ENCODE measurements at places on chromosomes 7 and 10. TPM values are rescaled to one million over a fixed set of nuclear protein-coding genes. Genes with fewer than 3 reads are reported as not detected.

GRCh38 chr10:10911471-10911921 lies 106.2 kb upstream of the CELF2 start:
- peak; percentile 89 for DNase-seq

DNA sequence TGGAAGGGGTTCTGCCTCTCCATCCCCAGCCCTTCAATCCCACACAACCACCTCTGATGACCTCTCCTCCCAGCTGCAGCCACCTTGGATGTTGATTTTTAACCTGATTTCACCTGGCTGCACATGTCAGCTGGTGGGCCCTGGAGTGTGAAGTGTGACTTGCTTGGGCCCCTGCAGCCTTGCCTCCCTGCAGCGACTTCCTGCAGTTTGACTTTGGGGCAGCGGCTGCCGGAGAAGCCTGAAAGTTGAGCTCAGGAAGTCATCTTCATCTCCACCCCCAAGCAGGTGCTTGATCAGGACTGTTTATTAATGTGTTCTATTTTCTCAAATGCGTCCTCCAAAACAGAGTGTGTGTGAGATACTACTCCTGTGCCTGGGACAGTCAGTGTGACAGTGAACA lies 675.2 kb upstream of the GALNT17 start:
- no peak for DNase-seq

DNA sequence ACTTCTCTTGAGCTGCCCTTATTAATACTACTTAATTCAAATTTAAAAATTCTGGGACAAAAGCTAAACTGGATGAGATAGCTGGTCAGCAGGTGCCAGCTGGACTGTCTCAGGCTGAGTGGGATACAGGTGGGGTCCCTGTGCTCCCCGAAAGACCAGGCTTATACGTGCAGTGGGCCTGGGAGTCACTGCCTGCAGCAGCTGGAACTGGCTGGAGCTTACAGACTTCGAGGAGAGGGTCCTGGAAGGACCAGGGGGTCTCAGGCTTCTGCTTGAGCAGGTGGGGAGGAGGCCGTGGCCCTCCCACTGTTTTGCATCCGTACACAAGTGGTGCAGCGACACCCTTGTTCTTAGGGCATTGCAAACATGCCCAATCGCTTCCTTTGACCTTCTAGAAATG lies 203.7 kb downstream of the GLRX3 start:
- DNase-seq = no peak

CRPPA gene
- 13.1 TPM for total RNA-seq

DNA sequence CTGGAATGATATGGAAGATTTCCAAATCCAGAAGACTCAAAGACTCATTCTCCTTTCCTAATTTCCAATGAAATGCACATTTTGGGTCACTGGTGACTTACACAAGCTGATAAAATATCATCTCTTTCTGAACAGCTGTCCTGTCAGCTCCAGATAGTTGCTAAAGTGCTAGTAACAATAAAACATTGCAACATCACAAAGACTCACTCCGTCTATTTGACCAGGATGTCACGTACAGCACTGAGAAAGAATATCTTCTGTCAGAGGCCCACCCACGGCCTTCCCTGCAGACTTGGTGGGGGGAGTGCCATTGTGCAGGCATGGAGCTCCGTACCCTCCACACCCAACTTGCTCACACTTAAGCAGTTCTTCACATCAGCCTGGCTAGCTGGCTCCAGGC lies 78.9 kb upstream of the EGR2 start:
- peak; percentile 66 for DNase-seq

EPHB6 gene
- 0.16 TPM for total RNA-seq

MEIG1 gene
- not detected for total RNA-seq

- peak; percentile 77 for DNase-seq
These were observed 20.0 kb downstream of the CUBN start for GRCh38 chr10:17109475-17110207.

- DNase-seq = no peak
These were observed 22.9 kb downstream of the GTF2IRD1 start for GRCh38 chr7:74476626-74477025.

MRLN gene
- total RNA-seq = 432 TPM

DNA sequence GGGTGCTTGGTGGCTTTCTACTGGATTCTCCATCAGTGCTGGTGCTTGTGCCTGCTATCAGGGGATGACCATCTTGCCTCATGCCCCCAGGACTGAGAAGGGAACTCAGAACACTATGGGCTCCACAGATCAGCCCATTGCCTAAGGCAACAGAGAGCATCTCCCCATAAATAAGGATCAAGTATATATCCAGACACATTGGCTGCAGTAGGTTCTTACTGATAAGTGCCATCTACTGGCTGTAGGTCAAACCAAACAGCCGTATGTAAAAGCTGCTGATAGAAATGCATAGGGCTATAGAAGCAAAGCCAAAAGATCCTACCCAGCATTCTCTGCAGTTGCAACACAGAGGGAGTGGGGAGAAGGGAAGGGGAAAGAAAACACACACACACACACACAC lies 153.7 kb downstream of the CDK14 start:
- no peak for DNase-seq

PNLIPRP2 gene
- total RNA-seq = not detected

PBLD gene
- total RNA-seq = 10.5 TPM

- no peak for DNase-seq
These were observed 25.3 kb upstream of the ANKRD2 start for GRCh38 chr10:97547271-97547600.

DNA sequence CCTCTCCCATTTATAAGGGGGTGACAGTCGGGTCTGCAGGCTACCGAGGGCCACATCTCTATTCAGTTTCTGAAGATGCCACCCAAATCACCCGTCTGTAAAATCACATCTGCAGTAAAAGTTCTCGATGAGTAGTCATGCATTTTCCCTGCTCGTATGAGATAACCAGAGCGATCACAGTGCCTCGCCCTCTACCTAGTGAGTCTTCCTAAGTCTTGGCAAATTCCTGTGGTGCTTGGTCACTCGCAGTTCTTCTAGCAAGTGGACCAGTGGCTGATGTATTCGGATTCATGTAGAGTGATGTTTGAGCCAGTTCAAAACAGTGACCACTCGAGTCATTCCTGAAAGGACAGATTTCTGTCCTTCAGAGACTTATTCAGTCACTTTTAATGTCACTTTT lies 44.9 kb downstream of the INSYN2A start:
- peak; percentile 50 for DNase-seq

All from myocyte (in vitro differentiated cells).